ENCODE measurements at places on chromosomes 6 and 20. TPM values are rescaled to one million over a fixed set of nuclear protein-coding genes. Genes with fewer than 3 reads are reported as not detected.

Gene VWA7
- total RNA-seq = 0.11 TPM

Gene C6orf58
- total RNA-seq = not detected

Gene SLC2A10
- total RNA-seq = 49.7 TPM

Gene RNF114
- total RNA-seq = 105 TPM

Gene HCRTR2
- total RNA-seq = not detected

Gene CGA
- total RNA-seq = not detected
